ENCODE measurements at places on chromosomes 6 and 20. TPM values are rescaled to one million over a fixed set of nuclear protein-coding genes. Genes with fewer than 3 reads are reported as not detected.

CCDC28A gene
- total RNA-seq: 12.0 TPM

PIM1 gene
- total RNA-seq: 3.1 TPM

ESR1 gene
- 0.67 TPM for total RNA-seq

SLC22A7 gene
- 0.69 TPM for total RNA-seq

TP53INP2 gene
- 9.1 TPM for total RNA-seq

TOX2 gene
- 36.0 TPM for total RNA-seq

Measured in motor neuron (in vitro differentiated cells).